ENCODE measurements at places on chromosomes 11 and 22.

DNA sequence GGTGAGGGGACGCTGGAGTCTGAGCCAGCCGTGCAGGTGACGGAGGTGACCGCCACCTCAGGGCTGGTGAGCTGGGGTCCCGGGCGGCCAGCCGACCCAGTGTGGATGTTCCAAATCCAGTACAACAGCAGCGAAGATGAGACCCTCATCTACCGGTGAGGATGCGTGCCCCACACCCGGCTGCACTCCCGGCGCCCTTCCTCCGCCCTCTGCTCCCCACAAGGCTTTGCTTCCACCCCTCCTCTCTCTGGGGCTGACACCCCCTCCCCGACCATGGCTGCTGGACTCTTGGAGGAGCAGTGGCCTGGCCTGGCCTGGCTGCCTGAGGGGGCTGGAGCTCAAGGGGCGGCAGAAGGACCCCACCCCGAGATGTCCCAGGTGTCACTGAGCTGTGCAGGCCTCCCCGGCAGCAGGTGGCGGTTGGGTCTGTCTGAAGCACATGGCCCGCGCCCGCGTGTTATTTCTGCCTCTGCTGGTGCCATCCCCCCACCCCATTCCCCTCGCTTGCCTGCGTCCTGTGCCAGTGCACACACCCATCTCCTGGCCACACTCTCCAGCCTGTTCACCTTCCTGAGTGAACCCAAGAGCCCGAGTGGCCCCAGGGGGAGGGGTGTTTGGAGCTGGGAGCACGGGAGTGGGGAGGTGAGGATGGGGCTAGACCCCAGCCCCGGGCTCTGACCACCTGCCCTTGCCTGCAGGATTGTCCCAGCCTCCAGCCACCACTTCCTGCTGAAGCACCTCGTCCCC is 2.2 kb downstream of the LRFN4 start:
- DNase-seq, result no peak

DNA sequence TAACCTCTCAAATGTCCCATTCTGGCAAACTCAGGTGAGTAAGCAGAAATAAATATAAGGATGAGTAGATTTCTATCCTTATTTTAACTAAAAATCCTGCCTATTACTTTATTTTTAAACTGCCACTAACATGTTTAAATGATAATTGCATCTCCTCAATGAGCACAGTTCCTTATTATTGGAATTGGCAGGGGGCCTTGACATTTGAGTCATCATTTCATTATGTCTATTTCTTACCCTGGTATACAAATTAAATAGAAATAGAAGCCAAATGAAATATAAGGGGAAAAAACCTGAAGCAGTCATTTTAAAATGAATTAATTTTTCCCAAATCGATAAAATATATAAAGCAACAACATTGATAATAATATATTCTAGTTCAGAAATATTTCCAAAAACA is 81.2 kb downstream of the GUCY1A2 start:
- DNase-seq, result no peak

DNA sequence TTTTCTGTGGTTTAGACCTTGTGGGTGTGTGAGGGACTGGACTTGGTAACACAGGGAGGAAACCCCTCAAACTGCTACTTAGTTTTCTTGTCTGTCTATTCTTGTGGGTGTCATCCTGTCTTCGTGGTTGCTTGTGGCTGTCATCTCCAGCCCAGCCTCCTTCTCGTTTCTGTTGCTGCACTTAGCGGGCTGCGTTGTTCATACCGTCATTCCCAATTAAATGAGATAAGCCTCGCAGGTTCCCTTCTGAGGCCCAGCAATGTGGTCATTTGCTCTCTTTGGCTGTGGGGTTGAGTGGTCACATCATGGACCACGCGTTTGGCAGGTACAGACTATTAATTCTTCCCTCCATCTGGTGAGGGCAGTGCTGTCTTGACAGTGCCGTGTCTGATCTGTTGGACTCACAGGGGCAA is 18.8 kb downstream of the PANX1 start:
- DNase-seq, result no peak

- DNase-seq, result no peak
Measured at GRCh38 chr11:69445131-69445470, 36.4 kb upstream of the LINC01488 start.

DNA sequence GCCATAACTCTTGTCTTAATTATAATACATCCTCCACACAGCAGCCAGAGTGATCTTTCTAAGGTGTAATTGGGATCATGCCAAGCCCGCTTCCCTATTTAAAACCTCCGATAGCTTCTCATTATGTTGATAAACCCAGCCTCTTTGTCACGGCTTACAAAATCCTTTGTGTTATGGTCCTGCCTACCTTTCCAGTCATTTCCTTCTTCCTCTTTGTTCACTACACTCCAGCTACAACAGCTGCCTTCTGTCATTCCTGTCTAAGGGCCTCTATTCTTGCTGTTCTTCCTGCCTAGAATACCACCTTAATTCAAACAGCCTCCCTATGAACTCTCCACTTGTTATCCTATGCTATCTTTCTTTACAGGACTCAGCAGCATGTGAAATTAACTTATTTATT is 70.6 kb upstream of the CAPRIN1 start:
- DNase-seq, result no peak

DNA sequence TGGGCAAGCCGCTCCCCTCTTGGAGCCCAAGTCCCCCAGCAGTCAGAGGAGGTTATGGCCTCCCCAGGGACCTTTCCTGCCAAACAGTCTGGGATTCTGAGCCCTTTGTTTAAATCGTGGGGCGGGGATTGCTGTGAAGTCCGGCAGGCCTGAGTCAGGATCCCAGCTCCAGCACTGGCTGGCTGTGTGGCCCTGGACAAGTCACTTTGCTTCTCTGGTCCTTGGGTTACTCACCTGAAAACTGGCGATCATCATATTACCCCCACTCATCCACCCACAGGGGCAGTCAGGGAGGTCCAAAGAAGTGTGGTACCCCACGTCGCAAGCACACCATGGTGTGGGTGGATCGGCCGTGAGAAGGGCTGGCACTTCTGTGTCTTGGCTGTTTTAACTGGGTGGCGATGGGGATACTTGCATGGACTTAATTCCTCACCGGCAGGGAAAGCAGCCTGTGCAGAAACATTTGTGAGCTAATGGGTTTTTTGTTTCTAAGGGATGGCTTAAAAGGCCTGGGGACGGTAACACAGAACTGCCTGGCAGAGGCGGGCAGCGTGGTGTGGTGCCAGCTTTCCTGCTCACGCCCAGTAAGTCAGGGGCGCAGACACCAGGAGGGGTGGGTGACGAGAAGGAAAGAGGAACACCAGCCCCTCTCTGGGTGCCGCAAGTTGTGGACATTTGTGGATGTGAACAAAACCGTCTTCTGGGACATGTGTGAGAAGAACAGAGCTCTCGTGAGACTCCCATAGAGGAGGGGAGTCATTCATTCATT is 31.6 kb upstream of the PRR5 start:
- DNase-seq, result no peak

Data from cortex of kidney (tissue), 1 donor.